ENCODE measurements at places on chromosomes 2 and 18.

- DNase-seq, result no peak
Measured at GRCh38 chr2:98356729-98357128, 10.5 kb downstream of the CNGA3 start.

GRCh38 chr2:228602288-228602687, 420.8 kb upstream of the SPHKAP start:
- no peak for DNase-seq

DNA sequence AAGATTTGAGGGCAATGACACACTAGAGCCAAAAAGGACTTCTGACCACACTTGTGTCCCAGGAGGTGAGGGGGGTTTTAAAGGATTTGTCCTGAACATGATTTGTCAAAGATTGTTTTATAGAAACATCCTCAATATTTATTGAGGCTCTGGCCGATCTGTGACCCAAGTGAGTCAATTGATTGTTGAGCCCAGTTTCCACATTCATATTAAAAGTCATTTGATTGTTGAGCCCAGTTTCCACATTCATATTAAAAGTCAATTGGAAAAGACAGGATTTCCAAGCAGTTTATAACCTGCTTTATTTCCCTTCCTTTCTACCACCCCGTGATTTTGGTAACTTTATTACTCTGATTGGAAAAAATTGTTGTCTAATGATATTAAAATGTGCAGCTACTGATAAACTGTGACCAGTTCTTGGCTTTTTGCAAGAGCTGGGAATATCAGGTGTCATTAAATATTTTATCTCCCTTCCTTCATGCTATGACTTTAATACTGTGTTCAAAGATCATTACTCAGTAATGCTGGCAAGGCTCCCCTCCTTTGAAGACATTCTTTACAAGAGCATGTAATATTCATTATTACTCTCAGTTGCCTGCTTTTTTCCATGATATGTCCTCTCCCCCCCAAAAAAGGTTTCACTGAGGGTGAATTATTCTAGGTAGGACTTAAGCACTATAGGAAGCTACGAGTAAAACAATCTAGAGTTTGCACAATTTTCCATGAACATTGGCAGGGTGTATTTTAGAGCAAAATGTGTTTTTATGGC, 75.3 kb downstream of the HRH4 start:
- no peak for DNase-seq

DNA sequence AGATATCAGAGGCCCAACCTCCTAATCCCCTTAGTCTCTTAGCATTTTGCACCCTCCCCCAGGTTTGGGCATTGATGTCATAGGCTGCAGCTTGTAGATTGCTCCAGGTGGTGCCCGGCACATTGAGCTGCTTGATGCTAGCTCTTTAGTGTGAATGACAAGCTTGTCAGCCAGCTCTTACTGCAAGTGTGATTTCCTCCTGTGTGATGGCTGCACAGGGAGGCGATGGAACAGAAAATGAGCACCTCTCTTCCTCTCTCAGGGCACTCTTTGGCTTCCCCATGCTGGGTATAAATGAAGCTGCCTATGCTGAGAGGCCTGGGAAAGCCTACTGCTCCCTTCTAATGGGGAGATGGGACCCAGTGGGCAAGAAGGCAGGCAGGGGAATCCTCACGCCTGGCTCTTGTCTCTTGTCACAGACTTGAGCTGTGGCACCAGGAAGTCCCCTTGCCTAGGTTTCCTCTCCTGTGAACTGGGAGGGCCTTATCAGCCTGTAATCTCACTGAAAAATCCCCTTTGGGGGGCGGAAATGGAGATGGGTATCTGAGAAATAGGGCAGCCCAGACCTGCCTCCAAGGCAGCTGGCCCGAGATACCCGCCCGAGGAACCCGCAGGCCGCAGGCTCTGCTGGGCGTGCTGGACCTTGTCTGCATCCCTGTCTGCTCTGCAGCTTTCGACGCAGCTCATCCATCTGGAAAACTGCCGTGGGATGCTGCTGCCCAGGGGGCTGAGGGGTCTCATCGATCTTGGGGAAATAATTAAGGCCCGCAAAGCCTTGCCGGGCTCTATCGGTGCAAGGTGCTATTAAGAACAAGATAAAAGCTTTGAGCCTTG, 163.5 kb upstream of the CXCR4 start:
- no peak for DNase-seq

- DNase-seq, result no peak
Measured at GRCh38 chr2:23381084-23381483, 3.9 kb upstream of the KLHL29 start.

DNA sequence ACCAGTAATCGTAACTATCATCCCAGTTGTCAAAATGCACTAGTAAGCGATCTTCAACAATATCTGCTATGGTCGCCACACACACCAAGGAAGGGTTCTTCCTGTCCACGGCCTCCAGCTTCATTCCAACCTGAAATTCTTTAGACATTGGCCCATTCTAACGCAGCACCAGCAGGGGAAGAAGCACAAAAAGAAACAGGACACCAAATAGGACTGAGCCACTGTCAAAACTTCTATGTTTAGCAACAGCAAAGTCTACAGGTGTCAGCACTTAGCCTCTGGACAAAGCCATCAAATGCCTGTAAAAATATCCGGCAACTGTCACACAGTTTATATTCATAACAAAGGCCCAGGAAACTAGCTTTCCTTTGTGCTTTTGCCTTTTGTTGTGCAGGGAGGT, 175.0 kb downstream of the L3MBTL4 start:
- DNase-seq, result no peak

GRCh38 chr2:36087344-36087743, 268.2 kb upstream of the CRIM1 start:
- no peak for DNase-seq

DNA sequence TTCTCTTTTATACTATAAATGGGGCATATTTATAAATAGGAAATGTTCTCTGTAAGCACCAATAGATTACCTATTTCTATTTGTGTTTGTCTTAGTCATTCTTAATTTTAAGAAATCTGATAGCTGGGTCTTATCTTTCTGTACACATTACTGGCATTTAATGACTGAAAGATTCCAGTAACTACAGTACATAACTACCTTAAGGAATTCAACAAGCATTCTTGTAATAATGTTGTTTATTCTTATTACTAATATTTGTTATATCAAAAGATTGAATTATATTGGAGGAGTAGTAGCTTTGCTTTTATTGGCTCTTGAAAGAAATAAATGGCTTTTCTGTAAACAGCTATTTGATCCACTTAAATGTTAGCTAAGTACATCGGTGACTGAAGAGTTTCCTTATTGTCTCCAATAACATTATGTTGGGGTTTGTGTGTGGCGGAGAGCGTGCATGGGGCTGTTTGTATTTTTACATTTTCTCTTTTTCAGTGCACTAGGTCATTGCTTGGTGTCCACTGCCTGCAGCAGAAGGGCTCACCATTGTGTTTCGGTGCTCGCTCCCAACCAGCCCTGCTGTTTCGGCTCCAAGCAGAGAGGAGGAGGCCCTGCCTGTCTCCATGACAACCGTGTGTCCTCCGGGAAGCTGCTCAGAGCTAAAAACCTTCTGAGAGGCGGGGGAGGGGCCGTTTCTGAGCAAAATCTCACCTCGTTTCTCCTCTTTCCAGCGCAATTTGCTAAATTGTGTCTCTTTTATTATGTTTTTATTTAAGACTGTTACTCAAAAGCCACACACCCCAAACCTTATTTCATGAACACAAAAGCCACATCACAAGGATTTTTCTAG, 112.5 kb upstream of the SLC38A11 start:
- DNase-seq, result no peak
